ENCODE measurements at places on chromosomes 1 and 21. TPM values are rescaled to one million over a fixed set of nuclear protein-coding genes. Genes with fewer than 3 reads are reported as not detected.

Gene CD5L
- 0.20 TPM for total RNA-seq

DNA sequence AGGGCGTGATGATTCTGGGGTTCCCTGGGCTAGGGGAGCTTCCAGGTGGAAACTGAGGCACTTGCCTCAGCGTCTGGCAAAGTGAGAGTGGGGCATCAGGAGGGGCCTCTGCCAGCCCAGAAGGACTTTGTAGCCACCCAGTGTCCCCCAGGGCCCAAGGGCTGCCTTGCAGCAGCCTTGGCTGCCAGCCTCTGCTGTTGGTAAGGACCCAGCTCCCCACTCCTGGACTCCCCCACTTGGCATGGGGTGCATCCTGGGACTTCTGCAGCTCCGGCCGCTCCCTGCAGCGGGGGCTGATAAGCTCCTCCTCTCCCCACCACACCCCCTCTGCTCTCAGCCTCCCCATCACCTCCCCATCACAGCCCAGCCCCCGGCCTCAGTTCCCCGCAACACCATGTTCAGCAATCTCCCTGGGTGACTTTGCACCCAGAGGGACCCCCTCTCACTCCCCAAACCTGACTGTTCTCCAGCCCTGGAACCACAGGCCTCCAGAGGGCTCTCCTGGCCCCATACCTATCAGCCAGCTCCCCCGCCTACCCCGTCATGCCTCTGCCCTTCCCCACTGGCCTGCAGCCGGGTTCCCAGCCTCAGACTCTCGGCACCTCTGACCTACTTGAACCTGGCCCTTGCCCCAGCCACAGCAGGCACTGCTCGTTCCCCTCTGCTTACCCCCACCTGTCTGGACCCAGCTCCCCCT is 113.0 kb downstream of the CRYAA start:
- H3K27me3 ChIP-seq, result peaks cover 7% of the 10 kb centered on the region
- H3K27ac ChIP-seq, result no peak overlapping the region
- H3K36me3 ChIP-seq, result no peaks in the 10 kb centered on the region
- no peak overlapping the region for H3K4me3 ChIP-seq
- DNase-seq, result no peak
- no peaks in the 10 kb centered on the region for H3K4me1 ChIP-seq

Gene ADAM30
- not detected for total RNA-seq

- peaks cover 7% of the 10 kb centered on the region for H3K27me3 ChIP-seq
- H3K36me3 ChIP-seq, result peaks cover 5% of the 10 kb centered on the region
- H3K4me1 ChIP-seq, result peaks cover 28% of the 10 kb centered on the region
These were observed 1.3 kb upstream of the ATP1A1 start for GRCh38 chr1:116371752-116372151.

Gene NPL
- 2.9 TPM for total RNA-seq

DNA sequence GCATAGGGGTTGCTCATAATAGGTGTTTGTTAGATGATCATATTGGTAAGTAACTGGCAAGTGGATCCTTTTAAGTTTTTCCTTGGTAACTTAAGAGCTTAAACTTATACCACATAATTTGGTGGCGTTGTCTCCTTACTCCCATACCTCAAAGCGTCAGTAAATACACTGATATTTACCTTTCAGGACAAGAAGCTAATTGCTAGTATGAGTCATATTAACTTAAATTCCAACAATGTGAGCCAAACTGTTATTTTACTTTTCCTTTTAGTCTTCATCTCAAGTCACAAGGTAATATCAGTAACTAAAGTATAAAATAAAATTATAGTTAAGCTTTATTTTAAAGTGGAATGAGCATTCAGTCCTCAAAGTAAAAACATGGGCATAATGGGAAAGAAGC is 9.0 kb upstream of the SH3GLB1 start:
- H3K4me3 ChIP-seq, result no peak overlapping the region
- no peak for DNase-seq
- H3K27me3 ChIP-seq, result no peaks in the 10 kb centered on the region

DNA sequence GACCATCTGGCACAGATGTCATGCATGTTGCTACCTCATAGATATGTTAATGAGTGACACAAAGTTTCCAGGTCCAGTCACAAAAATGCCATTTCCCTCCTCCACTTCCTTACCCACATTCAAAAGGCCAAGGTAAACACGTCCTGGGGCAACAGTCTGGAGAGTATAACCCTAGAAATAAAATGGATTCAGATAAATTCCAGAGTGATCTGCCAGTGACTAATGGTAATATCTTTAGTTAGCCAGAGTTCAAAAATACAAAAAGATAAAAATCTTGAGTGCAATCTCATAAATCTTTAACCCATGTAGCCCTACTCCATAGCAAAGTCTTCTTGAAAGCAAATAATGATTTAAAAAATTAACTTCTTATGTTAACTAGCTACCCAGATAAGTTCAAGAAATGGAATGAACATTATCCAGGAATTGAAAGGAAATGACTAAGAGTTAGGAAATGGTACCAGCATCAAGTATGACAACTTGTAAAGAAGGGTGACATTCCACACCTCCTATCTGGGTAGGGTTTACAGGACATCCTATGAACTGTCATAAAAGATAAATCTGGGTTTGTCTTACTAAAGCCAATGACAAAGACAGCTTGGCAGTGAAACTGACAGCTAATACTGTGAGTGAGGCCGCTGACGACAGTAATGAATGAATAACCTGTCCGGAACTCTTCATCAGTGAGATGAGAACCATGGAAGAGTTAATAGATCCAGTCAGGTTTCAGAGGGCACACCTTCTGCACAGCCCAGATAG is 18.1 kb downstream of the RGS2 start:
- no peaks in the 10 kb centered on the region for H3K4me1 ChIP-seq
- H3K36me3 ChIP-seq, result no peaks in the 10 kb centered on the region
- DNase-seq, result no peak
- H3K4me3 ChIP-seq, result no peak overlapping the region
- peaks cover 29% of the 10 kb centered on the region for H3K27me3 ChIP-seq

All from activated B cell treated with CpG ODN at 0.5 μM for 24 hours (primary cell).